COR-L47 (cell line): ENCODE measurements at places on chromosomes 6 and 20.
A peak's percentile ranks its signal among the peaks of the same experiment; 100 is the strongest.

DNA sequence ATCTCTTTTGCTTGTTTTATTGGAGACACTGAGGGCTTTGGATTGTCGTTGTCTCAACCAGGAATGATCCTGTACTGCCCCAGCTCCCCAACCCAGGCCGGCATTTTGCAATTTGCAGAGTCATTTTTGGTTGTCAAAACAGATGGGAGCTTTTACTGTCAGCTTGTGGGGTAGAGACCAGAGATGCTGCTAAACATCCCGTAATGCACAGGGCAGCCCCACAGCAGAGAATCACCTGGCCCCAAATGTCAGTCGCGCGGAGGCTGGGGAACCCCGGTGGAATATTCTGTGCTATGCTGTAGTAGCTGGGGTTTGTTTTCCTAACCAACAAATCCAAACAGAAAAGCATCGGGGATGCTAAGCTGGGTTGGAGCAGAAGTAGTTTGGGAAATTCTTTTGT lies 99.7 kb downstream of the TSHZ2 start:
- DNase-seq: no peak

- no peak for DNase-seq
Observed at GRCh38 chr6:68726992-68727391, 91.9 kb downstream of the ADGRB3 start.

DNA sequence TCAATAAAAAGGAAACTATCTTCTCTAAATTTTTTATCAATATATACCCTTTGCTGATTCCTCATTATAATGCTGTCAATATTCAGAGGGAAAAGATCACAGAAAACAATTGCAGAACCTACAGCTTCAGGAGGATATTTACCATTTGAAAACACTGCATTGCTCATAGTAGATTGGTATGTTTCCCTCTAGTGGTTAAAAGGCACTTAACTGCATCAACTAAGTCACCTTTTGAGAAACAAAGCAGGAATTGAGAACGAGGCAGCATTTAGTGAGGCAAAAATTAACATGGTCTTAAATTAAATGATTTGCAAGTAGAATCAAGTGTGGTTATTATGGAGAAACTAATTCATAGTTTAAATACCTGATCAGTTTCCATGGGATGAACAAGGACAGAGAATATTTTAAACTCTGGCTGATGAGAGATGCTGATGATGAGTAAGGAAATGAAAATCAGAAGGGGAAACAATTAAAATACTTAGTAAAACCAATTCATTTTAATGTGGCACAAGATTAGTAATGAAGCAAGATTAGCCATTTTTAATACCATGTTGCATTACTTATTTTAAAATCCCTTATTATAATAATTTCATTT lies 642.1 kb downstream of the EPHA7 start:
- peak; percentile 60 for DNase-seq

- no peak for DNase-seq
Observed at GRCh38 chr6:15434263-15434662, 188.4 kb downstream of the JARID2 start.

- no peak for DNase-seq
Observed at GRCh38 chr6:154039231-154039842, at the start of gene OPRM1. Gene OPRM1, plus strand, starts transcription at chr6:154039240. Its CDS starts 305 bp downstream, at chr6:154039545.

GRCh38 chr6:7939184-7939863 lies 28.7 kb upstream of the TXNDC5 start:
- no peak for DNase-seq

GRCh38 chr6:18151801-18152200 lies 3.1 kb downstream of the TPMT start:
- no peak for DNase-seq

- DNase-seq: no peak
Observed at GRCh38 chr6:144295211-144295610, 10.1 kb downstream of the UTRN start.

- no peak for DNase-seq
Observed at GRCh38 chr6:168634541-168635328, 193.8 kb downstream of the SMOC2 start.

- DNase-seq: no peak
Observed at GRCh38 chr6:125271486-125272159, 30.1 kb downstream of the HDDC2 start.

DNA sequence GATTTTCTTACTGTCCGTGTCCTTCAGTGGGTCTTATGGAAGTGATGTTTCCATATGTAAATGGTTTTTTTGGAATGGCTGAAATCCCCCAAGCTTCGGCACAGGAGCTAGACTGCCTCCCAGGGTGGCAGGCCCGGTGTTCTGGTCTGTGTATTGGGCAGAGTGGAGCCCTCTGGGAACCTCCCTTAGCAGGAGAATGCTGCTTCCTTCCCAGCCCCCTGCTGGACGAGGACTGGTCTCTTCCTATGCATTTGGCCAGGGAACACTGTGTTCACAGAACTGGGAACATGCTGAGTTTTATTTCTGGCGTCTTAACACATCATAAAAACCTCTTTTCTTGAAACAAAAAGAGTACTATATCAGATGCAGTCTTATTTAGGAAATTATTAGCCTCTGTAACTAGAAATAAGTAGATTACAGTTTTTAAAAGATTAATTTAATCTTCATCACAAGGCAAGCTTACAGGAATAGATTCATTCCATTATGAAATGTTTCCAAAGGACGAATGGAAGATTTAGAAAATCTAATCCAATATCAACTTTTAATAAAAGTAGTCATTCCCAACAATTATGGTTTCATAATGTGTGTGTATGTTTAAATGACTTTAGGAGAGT lies 56.6 kb downstream of the SYTL3 start:
- DNase-seq: no peak

- no peak for DNase-seq
Observed at GRCh38 chr6:105442369-105442768, 39.5 kb upstream of the PREP start.

DNA sequence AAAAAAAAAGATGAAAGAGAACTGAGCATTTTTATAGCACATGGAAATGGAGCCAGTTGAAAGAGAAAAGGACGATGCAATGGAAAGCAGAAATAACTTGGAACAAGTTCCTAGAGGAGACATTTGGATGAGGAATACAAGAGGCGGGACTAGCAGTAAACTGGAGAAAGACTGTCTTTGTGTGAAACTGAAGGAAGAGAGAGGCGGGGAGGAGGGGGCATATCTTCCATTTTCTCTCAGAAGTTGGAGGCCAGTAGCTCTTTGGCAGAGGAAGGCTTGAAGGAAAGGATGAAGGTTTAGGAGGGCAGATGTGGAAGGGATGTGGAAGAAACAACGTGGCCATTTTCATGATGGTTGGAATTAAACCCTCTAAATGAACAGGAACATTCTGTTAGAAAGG lies 33.0 kb upstream of the ADGRF1 start:
- DNase-seq: no peak
